ACHN (cell line): ENCODE measurements at places on chromosomes 2 and 18.

GRCh38 chr2:105747254-105747894 is 2.7 kb downstream of the NCK2 start:
- DNase-seq: no peak

DNA sequence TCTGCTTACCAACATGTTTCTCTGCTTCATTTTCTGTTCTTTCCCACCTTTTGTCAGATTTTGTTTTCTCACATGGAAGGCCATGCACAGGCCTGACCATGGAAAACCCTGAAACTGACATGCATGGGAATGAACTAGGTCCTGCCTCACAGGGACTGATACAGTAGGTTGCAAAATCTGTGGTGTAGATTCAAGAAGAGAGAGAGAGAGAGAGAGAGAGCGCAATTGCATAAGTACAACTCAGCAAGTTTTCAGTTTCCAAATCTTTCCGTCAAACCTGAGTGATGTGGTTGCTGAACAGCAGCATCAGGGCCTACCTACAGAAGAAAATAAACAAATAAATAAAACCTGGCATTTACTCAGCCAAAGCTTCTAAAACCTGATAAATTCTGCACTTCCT is 87.5 kb upstream of the RNF152 start:
- no peak for DNase-seq

- no peak for DNase-seq
Observed at GRCh38 chr2:48515513-48515985, 14.4 kb upstream of the STON1 start.

DNA sequence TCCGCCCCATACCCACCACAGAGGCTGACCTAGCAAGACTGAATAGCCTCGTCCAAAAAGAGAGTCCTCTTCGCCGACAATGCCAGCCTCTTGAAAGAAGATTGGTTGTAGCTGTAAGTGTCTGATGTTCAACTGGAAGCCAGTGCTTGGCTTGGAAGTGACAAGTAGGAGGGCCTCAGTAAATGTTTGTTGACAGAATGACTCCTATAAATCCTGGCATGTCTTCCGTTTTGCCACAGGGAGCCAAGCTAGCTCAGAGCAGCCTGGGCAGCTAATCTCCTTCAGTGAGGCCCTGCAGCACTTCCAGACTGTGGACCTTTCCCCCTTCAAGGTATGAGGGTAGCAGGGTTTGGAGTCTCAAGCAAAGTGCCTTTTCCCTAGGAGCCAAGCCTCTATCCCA is 14.9 kb downstream of the ELMOD3 start:
- DNase-seq: no peak

DNA sequence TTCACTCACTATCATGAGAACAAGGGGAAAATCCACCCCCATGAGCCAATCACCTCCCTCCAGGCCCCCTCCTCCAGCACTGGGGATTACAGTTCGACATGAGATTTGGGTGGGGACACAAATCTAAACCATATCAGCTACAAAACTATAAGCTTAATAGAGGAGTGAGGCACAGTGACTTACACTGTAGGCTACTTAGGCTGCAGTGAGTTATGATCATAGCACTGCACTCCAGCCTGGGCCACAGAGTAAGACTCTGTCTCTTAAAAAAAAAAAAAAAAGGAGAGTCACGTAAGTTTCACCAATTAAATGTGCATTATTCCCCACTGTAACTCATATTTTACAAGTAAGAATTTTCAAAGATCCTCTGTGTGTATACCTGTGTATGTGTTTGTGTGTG is 26.2 kb upstream of the COLEC12 start:
- DNase-seq: no peak

GRCh38 chr18:5868218-5868854 is 27.0 kb downstream of the TMEM200C start:
- DNase-seq: peak; percentile 83

DNA sequence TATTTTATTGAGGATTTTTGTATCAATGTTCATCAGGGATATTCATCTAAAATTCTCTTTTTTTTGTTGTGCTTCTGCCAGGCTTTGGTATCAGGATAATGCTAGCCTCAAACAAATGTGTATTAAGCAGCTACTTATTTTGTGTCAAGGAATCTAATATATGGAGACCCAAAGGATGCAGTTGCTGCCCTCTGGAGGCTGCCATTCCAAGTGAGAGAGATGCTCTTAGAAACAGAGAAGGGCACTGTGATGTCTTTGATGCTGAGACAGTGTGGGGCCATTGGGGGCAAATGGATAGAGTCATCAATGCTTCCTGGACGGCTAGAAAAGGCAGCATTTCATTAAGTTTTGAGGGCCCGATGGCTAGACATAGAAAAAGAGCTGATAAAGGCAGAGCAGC is 292.6 kb downstream of the SETBP1 start:
- no peak for DNase-seq

- DNase-seq: no peak
Observed at GRCh38 chr2:7931808-7932207, 750.0 kb upstream of the ID2 start.

DNA sequence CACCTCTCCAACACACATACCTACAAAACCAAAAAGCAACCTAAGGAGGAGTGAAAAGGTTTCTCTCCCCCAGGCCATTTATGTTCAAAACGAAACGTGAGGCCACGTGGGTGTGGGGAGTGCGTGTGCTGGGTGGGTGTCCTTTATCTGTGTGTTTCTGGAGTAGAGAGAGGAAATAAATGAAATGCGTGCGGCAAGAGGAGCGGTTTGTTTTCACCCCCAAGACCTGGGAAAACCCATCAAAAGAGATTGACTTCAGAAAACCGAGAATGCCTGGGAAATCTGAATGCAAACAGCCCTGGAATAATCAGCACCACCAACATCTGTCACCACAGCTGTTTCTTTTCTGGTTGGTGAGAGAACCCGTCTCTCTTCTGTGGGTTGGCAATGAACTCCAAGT is 137.4 kb downstream of the INSIG2 start:
- no peak for DNase-seq

DNA sequence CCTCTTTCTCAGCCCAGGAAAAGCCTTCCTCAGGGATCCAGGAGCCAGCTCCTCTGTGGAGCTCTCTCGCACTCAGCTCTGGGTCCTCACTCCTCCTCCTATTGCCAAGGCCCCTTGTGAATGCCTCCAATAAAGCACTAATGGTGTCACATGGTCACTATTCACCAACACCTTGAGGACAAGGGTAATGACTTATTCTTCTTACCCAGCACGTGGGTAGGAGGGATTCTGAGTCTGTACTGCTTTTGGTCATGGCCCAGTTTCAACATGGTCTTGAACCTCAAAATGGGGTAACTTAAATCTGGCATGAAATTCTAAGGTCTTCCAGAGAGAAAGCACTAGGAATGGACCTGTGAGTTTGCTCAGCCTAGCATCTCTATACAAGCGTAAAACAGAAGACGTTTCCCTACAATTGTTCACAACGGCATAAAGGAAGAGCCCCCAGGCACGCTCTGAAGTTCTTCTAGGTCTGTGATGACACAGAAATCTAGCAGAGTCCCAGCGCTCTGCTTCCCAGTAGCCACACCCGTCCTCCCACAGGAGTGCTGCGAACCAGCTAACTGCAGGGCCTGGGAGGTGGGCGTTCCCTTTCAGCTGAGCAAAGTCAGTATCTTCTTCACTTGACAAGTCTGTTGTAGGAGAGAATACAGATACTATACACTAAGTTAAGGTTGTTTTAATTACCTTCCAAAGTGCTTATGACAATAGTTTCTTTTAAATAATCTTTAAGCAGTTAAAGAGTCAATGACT is 14.6 kb upstream of the KIDINS220 start:
- no peak for DNase-seq

GRCh38 chr2:170586571-170587095 is 128.5 kb upstream of the SP5 start:
- no peak for DNase-seq

GRCh38 chr2:232410238-232410900 is 3.7 kb downstream of the ALPG start:
- DNase-seq: no peak

DNA sequence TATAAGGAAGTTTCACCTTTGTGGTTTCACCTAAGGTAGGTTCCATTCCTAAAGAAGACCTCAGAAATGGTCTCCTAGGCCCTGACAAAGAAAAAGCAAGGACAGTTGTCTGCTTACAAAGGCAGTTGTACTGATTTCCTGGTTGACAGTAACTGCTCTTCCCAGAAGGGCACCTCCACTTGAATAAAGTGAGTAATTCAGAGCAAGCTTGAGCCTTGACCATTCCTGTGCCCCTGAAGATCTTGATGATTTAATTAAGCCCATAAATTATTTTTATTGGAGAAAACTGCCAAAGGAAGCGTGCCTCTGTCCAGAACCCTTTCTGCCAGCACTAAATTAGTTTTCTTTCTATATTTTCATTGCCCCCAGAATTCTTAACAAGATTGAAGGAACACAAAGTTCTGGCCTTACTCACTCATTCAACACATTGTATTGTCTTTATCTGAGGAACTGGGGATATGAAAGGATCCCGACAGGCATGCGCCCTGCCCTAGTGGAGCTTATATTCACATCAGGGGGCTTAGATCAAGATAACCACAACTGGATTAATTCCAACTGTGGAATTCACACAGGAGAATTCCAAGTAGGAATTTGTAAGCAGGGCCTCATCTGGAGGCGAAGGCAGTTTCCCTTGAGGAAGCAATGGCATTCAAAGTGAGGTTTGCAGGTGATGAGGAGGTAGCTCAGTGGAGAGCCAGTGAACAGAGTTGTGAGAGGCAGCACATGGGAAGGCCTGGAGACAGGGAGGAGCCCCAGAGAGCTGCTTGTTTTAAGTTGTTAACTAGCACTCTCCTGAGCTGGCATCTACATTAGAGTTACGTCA is 21.2 kb downstream of the PTRHD1 start:
- DNase-seq: no peak

- DNase-seq: no peak
Observed at GRCh38 chr2:115427436-115427835, 985.0 kb downstream of the DPP10 start.

- DNase-seq: peak; percentile 49
Observed at GRCh38 chr2:181892799-181893435, 1.4 kb downstream of the ITPRID2 start.

GRCh38 chr2:53631313-53632125 is 136.1 kb upstream of the CHAC2 start:
- DNase-seq: no peak

DNA sequence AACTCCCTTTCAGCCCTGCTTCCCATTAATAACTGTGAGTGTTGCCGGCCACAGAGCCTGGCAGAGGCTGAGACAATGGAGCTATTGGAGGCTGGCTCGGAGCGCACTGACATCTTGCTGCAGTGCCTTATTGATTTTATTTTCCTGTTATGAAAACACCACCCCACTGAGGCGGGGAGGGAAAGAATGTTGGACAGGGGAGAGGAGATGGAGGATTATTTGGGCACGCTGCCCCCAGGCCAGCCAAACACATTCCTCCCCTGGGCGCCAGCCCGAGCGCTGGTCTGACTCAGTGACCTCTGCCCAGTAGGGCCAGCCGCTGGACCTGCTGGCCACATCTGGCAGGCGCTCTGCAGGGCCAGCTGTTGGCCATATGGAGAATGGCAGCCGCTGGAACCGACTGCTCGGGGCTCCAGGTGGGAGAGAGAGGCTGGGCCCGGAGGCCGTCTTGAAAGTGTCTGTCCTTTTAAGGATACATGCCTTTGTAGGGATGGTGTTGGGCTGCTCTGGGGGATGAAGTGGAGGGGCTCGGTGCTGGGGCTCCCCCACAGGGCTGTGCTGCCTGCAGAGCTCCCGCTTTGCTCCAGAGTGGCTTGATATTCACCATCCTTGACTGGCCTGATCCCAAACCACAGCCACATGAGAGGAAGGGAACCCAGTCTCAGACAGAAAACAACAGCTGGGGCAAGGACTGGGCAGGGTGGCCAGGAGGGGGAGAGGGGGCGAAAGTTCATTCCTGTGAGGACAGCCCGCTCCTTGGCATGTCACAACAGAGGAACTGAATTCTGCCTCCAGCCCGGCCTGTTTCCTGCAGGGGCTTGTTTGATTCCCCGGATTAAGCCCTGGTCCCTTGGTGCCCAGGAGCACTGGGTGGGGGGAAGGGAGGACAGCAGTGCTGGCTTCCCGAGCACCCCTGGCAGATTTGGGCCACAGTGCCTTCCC is 179.0 kb downstream of the KLHL29 start:
- no peak for DNase-seq

GRCh38 chr2:68043695-68044094 is 19.1 kb downstream of the C1D start:
- DNase-seq: no peak

GRCh38 chr18:9905401-9905922 is 8.4 kb upstream of the VAPA start:
- DNase-seq: no peak

DNA sequence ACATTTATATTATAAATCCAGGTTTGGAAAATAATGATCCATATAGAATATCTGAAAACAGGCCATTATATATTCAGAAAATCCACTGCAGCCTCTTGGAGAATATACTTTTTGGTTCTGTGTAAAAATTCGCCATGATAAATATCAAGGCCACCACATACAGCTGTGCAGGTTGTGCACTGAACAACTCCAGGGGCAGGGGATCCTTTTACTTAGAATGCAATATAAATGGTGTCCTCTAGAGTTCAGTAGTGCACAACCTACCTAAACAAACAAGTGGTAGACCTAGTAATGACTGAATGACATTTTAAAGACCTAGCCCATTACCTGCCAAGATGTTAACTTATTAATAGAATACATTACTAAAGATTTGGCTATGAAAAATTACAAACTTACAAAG is 22.4 kb downstream of the MOGAT1 start:
- peak; percentile 37 for DNase-seq

- peak; percentile 95 for DNase-seq
Observed at GRCh38 chr2:69253611-69254301, 133.3 kb downstream of the GFPT1 start.

DNA sequence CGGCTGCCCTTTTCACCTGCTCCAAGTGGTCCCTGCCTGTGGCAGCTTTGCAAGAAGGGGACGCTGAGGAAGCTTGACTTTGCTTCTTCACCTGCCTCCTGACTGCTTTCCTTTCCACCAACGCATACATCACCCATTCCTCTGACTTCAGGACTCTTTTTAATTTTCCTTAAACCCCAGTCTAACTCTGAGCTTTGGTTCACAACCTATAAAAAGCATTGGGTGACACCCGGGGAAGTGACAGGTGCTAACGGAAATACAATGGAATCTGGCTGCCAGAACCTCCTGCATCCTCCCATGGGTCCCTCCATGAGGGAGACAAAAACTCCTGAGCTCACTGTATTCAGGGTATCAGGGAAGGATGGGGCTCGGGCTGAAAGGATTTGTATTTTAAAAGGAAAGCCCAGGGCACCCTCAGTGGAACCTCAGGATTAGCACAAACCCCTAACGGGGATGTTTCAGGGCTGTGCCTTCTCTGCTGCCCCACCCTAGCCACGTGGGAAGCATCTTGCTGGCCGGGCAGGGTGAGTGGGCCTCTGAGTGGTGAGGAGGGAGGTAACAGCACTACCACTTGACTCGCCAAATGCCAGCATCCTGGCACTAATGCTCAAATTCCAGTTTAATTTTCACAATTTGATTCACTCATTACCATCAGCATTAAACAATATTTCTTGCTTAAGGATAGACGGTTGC is 284.8 kb downstream of the CELF4 start:
- DNase-seq: no peak

DNA sequence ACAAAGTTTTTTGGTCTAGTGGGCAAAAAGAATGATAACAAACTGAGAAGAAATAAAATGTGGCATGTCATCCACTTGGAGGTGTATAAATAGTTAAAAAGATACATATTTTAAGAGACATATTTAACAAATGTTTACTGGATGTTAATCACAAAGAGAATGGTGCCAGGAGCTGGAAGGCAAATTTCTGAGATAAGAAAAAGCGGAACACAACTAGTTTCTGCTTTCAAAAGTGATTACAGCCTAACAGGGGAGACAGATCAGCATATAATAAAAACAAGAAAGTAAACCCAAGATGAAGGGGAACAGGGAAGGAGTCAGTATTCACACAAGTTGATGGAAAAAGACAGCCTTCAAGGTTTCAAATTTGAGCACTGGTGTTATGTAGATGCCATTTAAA is 91.3 kb downstream of the OLA1 start:
- no peak for DNase-seq

- DNase-seq: no peak
Observed at GRCh38 chr2:7607441-7608173, 690.4 kb downstream of the RNF144A start.
